ENCODE measurements at places on chromosomes 7 and 10. TPM values are rescaled to one million over a fixed set of nuclear protein-coding genes. Genes with fewer than 3 reads are reported as not detected.

ERVW-1 gene
- total RNA-seq = not detected

TMEM213 gene
- not detected for total RNA-seq

CHST15 gene
- total RNA-seq = 17.3 TPM

ENTPD7 gene
- 18.8 TPM for total RNA-seq

TAC1 gene
- 2.9 TPM for total RNA-seq

SPDYE2 gene
- total RNA-seq = not detected

MICALL2 gene
- total RNA-seq = 9.9 TPM

AGBL3 gene
- 0.64 TPM for total RNA-seq

CABCOCO1 gene
- total RNA-seq = not detected

SEMA3E gene
- total RNA-seq = under 0.01 TPM

LRIT1 gene
- not detected for total RNA-seq

NRAP gene
- total RNA-seq = not detected

ZRANB1 gene
- 23.2 TPM for total RNA-seq

TMEM184A gene
- total RNA-seq = 8.2 TPM

LRRTM3 gene
- not detected for total RNA-seq

PTF1A gene
- not detected for total RNA-seq

Measured in tracheal epithelial cell (primary cell).